ENCODE measurements at places on chromosomes 12 and 14. TPM values are rescaled to one million over a fixed set of nuclear protein-coding genes. Genes with fewer than 3 reads are reported as not detected.

GRCh38 chr14:85391892-85392291 is 138.1 kb upstream of the FLRT2 start:
- DNase-seq, result no peak

DNA sequence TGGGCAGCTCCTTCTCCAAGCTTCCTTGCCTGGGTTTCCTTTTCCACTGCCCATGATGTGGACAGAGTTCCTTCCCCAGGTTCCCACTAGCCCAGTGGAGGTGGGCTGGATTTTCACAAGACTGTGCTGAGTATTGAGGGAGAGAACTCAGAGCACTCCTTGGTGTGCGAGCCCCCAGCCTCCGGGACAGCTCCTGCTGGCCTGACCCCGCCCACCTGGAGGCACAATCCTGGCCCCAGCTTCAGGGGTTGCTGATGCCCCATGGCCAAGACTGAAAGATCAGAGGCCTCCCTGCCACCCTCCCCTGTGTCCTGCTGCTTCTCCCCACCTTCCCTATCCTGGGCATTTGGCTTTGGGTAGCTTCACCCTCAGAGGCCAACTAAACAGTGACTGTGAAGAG is 7.7 kb downstream of the KCNH3 start:
- DNase-seq, result no peak

DNA sequence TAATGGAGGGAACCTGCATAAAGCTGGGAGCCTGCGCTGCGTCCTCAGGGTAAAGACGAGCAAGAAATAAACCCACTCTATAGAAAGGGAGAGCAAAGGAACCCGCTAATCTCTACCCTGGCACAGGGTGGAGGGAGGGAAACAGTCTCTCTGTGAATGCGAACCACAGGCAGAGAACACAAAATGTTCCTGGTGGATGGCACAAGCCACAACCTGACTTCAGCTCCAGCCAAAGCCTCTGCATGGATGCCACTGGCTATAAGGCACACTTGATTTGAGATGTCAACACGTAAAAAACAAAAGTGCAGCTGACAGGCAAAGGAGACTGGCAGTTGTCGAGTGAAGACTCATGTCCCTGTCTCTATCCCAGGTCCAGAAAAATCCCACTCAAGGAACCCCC is 32.4 kb downstream of the CHGA start:
- DNase-seq, result no peak

Gene AMDHD1
- 2.7 TPM for polyA plus RNA-seq

Gene ALDH1L2
- 1.6 TPM for polyA plus RNA-seq

GRCh38 chr12:6294156-6295093 is 16.1 kb upstream of the PLEKHG6 start:
- peak; percentile 83 for DNase-seq

Gene C1S
- polyA plus RNA-seq, result 80.5 TPM

Gene CCDC197
- polyA plus RNA-seq, result not detected

DNA sequence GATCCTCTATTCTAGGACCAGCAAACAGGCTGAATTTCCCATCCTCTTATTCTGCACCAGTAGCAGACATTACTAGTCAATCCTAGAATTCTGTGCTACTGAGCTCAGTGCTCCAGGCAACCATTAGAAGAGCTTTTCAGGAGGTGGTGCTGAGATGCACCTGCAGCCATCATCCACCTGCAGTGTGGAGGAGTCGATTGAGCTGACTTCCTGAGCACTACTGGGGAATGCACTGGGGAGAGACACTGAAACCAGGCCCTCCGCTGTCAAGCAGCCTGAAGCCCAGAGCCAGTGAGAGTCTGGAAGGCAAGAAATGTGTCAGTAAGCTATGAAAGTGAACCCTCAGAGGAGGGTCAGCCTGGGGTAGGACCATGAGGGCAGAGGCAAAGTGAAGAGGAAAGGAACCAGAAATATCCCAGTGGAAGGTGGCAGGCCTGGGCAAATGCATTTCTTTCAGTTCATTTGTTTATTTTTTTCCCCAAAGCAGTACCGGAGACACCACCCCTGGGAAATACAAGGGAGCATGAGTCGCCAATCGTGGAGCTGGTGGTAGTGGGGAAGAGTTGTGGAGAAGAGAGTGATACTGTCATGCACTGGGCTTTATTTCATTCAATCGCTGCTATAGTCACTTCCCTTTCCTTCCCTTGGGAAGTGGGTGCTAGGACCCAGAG is 23.0 kb upstream of the SERPINA4 start:
- DNase-seq, result no peak

GRCh38 chr12:93319523-93320050 is 58.1 kb upstream of the NUDT4 start:
- DNase-seq, result no peak

GRCh38 chr14:39603942-39604341 is 171.7 kb upstream of the FBXO33 start:
- no peak for DNase-seq

DNA sequence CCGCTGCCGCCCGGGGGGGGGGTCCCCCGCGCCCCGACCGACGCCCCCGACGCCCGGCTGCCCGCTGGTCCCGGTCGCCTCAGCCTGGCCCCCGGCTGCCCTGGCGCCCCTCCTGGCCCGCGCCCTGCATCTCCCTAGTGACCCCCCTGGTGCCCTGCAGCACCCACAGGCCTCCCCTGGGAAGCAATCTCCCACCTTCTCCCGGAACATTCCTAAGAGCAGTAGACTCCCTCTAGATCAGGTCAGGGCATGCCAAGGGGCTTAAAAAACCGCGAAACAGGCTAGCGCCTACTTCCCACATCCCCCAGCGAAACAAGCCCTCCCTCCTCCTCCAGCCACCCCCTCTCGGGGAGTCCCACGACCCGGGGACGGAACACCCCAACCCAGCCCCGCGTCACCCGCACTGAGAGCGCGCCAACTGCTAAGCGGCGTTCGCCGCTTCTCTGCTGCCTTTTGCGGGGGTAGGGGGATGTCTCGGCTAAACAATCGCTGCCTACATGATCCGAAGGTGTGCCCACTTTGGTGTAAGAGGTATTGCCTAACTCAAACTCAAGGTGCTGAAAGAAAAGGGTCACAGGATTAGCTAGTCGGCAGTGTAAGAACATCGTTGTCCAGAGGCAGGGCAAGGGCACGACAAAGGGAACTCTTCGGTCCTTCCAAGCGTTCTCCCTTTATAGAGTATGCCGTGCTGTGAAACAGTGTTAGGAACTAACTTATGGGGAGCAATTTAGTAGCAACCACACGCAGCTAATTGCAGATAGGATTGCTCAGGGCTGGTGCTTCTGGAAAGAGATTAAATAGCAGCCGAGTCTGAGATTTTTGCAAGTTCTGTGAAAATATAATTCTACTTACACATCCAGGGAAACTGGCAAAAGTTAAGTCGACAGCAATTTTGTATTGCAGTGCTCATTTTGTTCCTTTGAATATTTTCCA is 619 bp upstream of the NTN4 start:
- peak; percentile 72 for DNase-seq

DNA sequence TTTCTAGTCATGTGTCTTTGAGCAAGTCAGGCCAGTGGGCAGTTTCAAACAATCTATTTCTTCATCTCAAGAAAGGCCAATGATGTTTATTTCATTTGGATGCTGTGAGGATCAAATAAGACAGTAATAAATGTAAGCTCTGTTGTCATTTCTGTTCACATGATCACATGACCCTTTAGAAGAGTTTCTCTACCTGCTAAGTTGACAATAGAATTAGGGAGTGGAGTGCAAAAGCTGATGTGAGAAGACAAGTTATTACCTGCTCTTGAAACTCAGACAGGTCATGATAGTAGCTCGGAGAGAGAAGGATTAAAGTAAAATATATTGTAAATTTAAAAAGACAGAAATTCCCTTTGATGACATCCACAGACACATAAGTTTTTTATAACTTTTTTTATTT is 37.3 kb upstream of the DCN start:
- no peak for DNase-seq

GRCh38 chr12:1825382-1826102 is 5.2 kb downstream of the LRTM2 start:
- no peak for DNase-seq

DNA sequence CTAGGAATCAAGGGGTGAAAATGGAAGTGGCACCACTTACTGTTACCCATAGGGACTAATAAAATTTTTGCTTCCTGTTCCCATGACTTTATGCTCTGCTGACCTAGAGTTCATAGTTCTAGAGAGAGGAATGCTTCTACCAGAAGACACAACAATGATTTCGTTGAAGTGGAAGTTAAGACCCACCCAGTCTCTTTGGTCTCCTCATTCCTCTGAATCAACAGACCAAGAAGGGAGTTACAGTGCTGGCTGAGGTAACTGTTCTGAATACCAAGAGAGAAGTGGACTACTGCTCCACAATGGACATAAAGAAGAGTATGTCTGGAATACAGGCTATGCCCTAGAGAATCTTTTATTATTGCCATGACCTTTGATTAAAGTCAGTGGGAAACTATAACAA is 23.5 kb upstream of the DYRK2 start:
- DNase-seq, result no peak

DNA sequence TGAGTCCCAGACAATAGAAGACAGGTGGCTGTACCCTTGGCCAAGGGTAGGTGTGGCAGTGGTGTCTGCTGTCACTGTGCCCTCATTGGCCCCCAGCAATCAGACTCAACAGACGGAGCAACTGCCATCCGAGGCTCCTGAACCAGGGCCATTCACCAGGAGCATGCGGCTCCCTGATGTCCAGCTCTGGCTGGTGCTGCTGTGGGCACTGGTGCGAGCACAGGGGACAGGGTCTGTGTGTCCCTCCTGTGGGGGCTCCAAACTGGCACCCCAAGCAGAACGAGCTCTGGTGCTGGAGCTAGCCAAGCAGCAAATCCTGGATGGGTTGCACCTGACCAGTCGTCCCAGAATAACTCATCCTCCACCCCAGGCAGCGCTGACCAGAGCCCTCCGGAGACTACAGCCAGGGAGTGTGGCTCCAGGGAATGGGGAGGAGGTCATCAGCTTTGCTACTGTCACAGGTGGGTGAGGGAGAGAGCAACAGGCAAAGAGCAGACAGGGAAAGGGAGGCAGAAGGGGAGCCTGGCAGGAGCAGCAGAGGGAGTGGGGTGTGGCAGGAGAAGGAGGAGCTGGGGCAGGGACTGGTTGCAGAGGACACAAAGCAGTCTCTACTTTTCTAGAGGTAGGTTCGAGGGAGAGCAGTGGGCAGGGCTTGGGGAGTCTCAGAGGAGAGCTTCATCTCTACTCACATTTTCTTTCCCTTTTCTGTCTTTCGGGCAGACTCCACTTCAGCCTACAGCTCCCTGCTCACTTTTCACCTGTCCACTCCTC is 452 bp downstream of the INHBE start:
- peak; percentile 35 for DNase-seq

GRCh38 chr14:30779210-30779609 is 95.1 kb upstream of the COCH start:
- no peak for DNase-seq

- no peak for DNase-seq
Measured at GRCh38 chr12:90484094-90484493, 470.9 kb downstream of the CCER1 start.

GRCh38 chr12:9039397-9039977 is 50.1 kb downstream of the KLRG1 start:
- DNase-seq, result peak; percentile 22

DNA sequence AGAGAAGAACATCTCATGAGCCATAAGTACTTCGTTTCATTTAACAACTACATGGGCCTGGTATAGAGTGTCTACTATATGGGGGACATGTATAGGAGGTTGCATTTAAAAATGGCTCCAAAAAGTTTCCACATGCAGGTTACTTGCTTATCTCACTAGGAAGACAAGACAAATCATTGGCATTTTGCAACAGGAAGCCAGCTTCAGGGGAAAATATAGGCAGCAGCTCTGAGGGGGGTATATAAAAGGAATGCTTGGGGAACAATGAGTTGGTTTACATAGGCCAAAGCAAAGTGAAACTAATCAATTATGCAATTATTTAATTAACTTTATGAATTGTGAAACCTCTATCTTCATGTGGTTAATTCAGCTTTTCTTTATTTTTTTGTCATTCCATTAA is 225.3 kb downstream of the KCNH5 start:
- DNase-seq, result no peak

DNA sequence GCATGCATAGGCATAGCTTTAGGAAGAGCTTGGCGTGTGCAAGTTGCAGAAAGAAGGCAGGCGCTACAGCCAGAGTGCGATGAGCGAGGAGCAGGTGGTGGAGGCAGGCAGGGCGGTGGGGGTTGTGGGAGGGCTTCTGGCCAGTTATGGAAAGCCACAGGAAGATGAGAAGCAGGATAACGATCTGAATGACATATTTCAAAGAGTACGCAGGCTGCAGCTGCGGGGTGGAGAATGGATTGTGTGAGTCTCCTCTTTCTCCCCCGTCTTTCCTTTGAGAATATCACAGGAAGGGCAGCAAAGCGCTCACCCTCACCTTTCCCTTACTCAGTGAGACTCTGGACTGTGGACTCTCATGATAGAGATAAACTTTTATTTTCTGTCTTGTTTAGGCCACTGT is 48.7 kb upstream of the PLXNC1 start:
- DNase-seq, result no peak

- no peak for DNase-seq
Measured at GRCh38 chr12:114678028-114678427, 5.9 kb downstream of the TBX3 start.

Gene CLEC4A
- polyA plus RNA-seq, result 5.3 TPM

DNA sequence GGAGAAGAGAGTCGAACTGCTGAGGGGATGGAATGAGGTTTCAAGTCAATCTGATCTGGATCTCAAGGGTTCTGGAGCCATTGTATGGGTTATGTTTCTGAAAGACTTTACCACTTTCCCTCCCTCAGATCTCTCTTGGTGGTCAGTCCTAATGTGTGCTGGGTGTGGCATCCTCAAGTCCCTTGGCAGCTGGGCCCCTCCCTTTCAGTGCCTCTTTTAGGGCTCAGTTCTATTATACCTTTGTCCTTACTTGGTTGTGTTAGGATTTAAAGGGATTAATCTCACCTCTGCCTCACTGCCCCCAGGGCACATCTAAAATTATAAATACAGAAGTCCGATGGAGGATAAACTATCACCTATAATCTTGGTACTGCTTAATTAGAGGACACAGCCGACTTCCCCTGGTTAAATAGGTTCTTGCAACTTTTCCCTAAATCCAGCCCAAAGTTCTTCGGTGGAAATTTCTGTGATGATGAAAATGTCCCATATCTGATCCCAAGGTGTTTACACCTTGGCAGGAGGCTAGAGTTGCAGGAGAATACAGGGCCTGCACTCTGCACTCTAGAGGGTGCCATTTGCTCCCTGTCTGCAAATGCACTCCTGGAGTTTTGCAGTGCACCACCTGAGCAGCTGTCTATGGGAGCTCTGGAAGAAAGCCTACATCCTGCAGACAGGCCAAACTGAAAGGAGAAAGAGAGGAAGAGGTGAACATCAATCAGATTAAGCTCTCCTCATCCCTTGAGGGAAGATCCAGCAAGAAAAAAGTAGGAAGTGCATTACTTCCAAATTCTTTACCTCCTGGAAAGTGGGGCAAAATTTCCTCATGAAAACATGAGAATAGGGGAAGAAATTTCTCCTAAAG is 106.8 kb downstream of the NUAK1 start:
- DNase-seq, result no peak
